ENCODE measurements at places on chromosomes 4 and X.

DNA sequence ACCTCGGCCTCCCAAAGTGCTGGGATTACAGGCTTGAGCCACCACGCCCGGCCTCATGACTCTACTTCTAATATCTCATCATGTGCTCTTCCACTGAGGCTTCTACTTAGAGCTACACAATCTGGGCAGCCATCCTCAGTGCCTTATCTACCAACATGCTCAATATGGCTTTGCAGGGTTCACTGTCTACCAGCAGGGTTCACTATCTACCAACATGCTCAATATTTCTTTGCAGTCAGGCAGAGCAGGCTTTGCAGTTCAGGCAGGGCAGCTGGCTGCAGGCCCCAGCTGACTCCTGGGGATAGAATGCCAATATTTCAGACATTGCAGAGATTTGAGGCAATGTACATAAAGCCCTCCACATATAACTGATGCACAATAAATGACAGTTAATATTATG is 47.5 kb downstream of the PKD2 start:
- DNase-seq: no peak

- DNase-seq: no peak
Measured at GRCh38 chr4:183686461-183686860, 27.4 kb downstream of the TRAPPC11 start.

GRCh38 chrX:19832191-19832965 is 55.0 kb downstream of the SH3KBP1 start:
- no peak for DNase-seq

- DNase-seq: no peak
Measured at GRCh38 chr4:122827258-122827878, 737 bp downstream of the FGF2 start.

DNA sequence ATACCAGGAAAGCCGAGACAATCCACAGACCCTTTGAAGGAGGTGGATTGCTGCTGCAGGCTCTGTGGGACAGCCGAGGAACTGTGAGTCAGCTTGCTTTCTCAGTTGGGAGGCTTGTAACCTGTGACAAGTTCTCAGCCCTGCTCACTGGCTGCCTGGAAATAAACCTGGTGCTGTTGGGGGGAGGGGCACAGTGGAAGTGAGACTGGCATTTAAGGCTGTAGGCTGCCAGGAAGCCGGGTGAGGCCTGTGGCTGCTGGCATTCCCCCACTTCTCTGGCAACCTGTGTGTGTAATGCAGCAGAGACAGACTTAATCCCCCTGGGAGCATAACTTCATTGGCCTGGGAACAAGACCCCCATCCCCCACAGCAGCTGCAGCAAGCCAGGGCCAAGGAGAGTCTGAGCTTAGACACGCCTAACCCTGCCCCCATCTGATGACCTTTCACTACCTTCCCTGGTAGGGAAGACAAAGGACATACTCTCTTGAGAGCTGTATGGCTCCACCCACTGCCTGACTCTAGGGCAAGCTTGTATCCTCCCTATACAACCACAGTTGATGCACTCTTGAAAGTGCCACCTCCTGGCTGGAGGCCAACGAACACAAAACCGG is 64.1 kb downstream of the ALPK1 start:
- DNase-seq: no peak

DNA sequence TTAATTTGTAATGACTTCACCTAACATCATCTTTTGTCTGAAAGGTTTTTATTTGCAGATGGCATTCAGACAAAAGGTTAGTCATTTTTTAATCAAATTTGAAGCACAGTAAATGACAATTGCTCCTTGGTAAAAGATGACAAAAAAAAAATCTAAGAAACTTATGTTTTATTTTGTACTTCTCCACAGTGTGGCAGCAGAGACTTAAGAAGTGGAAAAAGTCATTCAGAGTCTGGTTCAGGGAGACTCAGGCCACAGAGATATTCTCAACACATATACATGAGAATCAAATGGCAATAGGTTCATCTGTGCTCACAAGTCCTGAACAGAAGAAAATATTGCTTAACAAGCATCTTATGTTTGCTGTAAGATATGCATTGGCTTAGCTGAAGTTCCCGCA is 436.2 kb downstream of the KCNIP4 start:
- DNase-seq: no peak

- no peak for DNase-seq
Measured at GRCh38 chr4:4805887-4806286, 53.6 kb upstream of the MSX1 start.

GRCh38 chrX:126485409-126485808 is 67.2 kb downstream of the DCAF12L1 start:
- DNase-seq: no peak

- no peak for DNase-seq
Measured at GRCh38 chrX:9135901-9136510, 102.1 kb upstream of the FAM9B start.

DNA sequence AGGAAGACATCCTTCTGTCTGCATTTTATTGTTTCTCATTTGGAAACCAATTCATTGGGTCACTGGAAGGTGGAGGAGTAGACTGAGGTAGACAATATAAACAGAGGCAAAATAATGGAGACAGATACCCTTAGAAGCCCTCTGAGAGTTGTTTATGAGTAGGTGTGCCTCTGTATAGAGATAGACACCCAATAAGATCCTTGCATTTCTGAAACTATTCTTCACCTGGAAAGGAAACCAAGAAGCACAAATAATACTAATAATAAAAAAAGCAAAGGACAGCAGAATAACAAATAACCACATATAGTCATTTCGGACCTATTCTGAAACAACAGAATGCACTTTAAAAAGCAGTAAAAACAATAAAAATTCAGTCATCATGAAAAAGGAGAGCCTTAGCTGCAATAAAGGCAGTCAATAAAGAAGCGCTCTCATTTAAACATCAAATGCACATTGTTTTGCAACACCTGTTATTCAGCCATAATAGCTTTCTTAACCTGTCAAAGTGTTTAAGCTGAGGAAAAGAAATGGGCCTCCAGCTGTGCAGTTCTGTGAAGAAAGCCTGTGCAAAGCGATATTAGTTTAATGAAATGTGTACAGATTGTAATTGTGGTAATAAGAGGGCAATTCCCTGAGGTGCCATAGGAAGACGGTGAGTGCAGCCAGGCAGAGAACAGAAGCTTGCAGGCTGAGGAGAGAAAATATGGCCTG is 904.2 kb downstream of the STPG2 start:
- DNase-seq: peak; percentile 43

GRCh38 chrX:15546745-15547144 is 46.1 kb downstream of the BMX start:
- no peak for DNase-seq

GRCh38 chr4:67727124-67727850 is 26.3 kb upstream of the UBA6 start:
- no peak for DNase-seq

- no peak for DNase-seq
Measured at GRCh38 chr4:6935965-6936364, 26.3 kb downstream of the TBC1D14 start.

DNA sequence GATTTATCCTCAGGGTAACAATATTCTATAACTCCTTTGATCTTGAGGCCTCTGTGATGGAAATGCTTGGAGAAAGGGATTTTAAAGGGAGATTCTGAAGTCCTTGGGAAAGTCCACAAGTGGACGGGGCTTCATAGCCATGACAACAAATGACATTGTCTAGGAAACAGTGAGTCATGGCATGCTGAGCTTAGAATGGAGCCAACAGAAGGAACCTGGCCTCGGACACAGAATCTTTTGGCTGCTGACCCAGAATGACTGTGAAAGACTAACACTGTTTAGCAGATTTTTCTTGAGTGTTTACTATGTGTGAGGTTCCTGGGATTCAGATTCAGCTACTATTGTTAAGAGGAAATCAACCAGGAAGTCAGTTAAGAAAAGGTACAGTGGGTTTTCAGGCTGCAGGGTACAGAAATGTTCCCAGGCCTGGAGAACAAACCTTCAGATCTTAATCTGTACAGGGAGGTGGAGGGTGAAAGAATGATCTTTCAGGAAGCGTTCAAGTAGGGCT is 18.1 kb upstream of the CXCL2 start:
- no peak for DNase-seq

Measured in NCI-H2107 (cell line).